ENCODE measurements at places on chromosomes 7 and 10.

- DNase-seq = no peak
Observed at GRCh38 chr10:132113766-132114365, 48.1 kb downstream of the JAKMIP3 start.

DNA sequence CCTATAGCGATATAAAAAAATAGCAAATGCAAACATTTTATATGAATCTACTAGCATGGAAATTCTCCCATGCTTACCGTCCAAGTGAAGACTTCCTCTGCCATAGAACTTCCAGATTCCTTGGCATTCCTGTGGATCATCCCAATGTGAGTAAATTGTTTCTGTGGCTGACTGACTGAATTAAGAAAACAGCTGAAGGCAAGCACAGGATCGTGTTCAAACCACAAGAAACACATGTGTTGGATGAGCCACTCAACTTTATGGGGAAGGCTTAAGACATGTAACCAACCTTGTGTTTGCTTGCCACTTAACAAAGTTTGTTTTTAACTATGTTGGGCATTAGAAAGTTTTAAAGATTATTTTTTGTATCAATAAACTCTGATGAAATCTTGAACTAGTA, 2.6 kb upstream of the MYPN start:
- no peak for DNase-seq

DNA sequence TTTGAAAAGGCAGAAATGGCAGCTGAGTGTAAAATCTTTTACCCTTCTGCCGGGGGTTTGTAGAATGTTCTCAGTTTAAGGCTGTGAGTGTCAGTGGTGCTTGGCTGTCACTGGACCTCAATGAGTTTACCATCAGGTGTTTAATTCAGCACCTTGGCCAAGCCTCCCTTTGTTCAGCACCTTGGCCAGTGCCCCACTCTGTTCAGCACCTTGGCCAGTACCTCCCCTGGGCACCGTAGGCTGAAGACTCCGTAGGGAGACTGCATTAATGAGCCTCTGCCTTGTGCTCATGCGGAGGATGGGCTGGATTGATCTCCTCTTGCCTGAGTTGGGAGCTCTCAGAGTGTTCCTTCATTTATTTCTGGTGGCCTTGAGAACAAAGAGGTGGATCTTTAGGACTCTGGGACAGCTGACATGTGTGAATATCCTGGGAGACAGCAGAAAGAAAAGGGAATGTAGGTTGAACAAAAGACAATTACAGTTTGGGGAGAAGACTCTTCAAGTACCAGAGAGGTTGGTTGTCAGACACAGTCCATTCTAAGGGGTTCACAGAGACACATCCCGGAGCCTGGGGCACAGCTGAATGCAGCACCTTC, 1.6 kb downstream of the FAM24A start:
- no peak for DNase-seq

DNA sequence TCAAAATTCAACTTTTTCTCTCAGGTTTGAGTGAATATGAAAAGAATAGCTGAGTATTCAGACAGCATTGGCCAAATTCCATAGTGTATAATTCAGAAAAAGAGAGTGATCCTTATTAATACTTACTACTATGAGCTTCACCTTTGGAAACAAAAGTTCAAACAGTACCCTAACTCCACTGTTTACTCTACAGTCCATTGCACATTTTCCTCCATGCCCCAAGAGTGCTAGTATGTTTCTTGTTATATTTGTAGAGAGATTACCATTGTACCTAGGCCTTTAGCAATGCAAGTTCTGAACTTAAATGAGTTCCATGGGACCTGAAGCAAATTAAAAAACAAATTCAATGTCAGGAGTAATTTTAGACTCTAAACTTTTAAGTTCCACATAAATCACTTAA, 48.1 kb downstream of the MAGI2 start:
- no peak for DNase-seq

GRCh38 chr10:11522821-11523245, 88.6 kb downstream of the USP6NL start:
- DNase-seq = no peak

GRCh38 chr10:788796-789748, 99.6 kb upstream of the DIP2C start:
- DNase-seq = no peak

DNA sequence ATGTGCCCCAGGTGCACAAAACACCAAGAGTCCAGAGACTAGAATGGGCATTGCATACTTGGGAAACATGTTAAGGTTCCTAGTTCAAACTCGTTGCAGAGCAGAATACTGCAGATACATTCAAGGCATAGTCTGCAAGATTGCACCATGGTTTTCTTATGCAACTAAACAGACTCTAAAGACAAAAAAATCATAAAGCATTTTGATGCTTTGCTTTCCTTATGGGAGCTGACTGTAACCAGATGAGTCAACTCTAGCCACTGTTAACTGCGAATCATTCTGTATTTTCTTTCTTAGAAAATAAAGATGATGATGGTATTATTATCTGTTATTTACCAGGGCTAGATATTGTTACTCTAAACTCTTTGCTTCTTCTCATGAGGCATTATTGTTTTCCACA, 19.7 kb downstream of the TRUB1 start:
- no peak for DNase-seq

GRCh38 chr7:71708710-71709109, 576.8 kb downstream of the GALNT17 start:
- DNase-seq = no peak

GRCh38 chr10:123869020-123869414, 22.6 kb downstream of the CPXM2 start:
- DNase-seq = no peak

DNA sequence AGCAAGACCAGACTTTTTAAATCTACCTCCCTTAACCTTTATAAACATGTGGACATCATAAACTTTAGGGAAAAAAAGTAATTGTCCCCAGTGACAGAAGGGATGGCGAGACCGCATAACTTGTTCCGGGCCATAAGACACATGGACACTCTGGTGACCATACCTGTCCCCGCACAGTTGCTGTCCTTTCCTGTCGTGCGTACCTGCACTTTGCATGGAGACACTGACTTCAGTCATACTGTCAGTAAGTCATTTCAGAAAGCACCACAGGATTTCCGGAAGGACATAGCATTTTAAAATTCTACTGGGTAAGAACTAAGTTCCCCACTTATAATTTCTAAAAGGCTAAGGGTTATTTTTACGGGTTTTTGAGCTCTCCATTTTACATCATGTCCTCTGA, 120.9 kb downstream of the CREB5 start:
- no peak for DNase-seq

- DNase-seq = no peak
Observed at GRCh38 chr7:42550706-42551470, 313.9 kb upstream of the GLI3 start.

DNA sequence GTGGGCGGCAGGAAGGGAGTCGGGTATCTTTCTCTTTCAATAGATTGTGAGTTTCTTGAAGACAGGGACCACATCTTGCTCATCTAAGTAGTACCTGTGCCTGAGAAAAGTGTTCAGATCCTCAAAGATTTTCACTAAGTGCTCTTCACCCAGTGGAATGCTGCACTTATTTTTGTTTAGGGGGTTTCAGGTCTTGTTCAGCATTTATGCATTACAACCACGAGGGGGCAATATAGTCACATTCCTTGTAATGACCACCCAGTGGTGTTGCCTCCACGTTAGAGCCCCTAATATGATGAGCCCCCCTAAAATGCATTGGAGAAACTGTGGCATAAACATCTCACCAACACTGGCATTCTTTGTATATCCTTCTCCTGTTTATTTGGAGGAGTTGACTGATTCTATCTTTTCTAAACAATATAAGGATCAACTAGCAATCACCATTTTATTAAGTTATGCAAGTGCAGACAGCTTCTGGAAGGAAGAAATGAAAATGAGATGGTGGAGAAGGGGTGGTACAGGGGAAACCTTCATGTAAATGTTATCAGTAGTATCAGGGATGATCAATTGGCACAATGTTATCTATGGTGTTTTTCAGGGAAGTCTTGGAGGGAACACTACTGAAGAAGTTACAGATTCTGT, 3.1 kb upstream of the PAPSS2 start:
- DNase-seq = no peak

DNA sequence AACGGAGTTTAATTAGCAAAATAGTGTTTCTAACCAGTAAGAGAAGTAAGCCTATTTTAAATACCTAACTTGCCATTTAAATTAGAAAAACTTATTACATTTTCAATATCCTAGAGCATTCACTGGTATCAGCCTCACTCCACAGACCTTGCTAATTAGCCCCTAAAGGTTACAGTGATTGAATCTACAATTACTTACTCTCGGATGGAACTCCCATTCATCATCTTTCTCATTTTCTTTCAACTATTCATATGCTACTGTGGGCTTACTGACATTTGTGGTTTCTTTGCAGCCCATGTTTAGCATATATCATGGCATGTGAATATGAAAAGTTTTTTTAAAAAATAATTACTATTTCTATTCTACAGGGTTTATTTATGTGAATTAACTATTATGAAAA, 86.4 kb downstream of the GPR37 start:
- DNase-seq = no peak

GRCh38 chr7:77360104-77360503, 56.0 kb downstream of the GSAP start:
- no peak for DNase-seq
